ENCODE measurements at places on chromosomes 11 and 22. TPM values are rescaled to one million over a fixed set of nuclear protein-coding genes. Genes with fewer than 3 reads are reported as not detected.
A peak's percentile ranks its signal among the peaks of the same experiment; 100 is the strongest.

MYOD1 gene
- polyA plus RNA-seq: not detected

COA4 gene
- polyA plus RNA-seq: 114 TPM

ZC3H12C gene
- polyA plus RNA-seq: 3.9 TPM

BCO2 gene
- not detected for polyA plus RNA-seq

C22orf31 gene
- polyA plus RNA-seq: 0.60 TPM

MMP1 gene
- polyA plus RNA-seq: 0.60 TPM

CCDC87 gene
- polyA plus RNA-seq: not detected

SCGB1A1 gene
- polyA plus RNA-seq: not detected

NCR3LG1 gene
- polyA plus RNA-seq: not detected

ZNF408 gene
- 10.7 TPM for polyA plus RNA-seq

ADAMTS15 gene
- polyA plus RNA-seq: 0.46 TPM

OR56A1 gene
- not detected for polyA plus RNA-seq

DNA sequence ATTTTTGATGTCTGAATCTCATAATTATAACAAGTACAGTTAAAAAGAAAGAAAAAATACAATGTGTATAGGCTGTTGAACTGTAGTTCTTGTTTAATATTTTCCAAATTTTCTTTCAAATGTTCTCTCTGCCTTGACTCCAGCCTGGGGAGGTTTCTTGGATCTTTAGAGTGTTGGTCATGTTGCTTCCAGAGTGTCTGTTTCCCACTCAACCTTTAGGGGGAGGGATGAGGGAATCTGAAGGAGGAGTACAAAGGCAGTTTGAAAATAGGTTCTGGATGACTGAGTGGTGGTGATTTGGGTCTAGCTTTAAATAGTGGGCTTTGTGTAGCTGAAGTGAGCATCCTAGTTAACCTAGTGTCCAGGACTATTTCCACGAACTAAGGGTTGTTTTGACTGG is 2.0 kb downstream of the CTNND1 start:
- DNase-seq: no peak

DNA sequence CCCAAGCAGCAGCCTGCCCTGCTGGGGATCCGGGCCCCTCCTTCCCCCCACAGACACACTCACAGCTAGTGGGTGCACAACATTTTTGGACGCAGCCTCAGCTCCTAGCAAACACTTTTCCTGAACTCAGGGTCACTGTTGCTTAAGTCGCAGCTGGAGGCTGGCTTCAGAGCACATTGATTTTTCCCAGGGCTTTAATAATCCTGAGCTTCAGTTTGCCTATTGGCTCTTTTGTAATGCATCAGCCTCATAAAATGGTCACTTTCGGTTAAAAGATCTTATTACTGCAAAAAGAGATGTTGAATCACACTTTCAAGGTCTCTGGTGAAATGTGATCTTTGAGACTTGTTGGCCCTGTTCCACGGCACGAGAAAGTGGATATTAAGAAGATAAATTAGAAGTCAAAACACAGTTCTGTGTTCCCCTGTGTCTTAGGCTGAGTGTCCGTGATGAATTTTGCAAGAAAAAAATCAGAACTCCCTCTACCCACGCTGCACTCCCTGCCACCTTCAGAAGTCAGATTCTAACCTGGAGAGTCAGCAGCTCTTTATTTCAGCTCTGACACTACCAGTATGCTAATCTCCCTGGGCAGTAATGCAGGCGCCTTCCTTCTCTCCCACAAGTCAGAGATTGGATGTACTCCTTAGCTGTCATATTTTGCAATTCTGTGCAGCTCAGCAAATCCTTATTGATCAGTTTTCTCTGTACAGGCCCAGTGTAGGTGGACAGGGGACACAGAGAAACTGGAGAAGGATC is 158.2 kb upstream of the E2F8 start:
- DNase-seq: peak; percentile 79

- no peak for DNase-seq
Measured at GRCh38 chr11:45896422-45896984, 10.6 kb downstream of the FREY1 start.

GRCh38 chr22:28123989-28124766 is 205.1 kb upstream of the PITPNB start:
- DNase-seq: no peak

- DNase-seq: no peak
Measured at GRCh38 chr11:107819361-107820014, 39.1 kb downstream of the SLC35F2 start.

- DNase-seq: no peak
Measured at GRCh38 chr22:30204015-30204741, 42.4 kb downstream of the LIF start.

DNA sequence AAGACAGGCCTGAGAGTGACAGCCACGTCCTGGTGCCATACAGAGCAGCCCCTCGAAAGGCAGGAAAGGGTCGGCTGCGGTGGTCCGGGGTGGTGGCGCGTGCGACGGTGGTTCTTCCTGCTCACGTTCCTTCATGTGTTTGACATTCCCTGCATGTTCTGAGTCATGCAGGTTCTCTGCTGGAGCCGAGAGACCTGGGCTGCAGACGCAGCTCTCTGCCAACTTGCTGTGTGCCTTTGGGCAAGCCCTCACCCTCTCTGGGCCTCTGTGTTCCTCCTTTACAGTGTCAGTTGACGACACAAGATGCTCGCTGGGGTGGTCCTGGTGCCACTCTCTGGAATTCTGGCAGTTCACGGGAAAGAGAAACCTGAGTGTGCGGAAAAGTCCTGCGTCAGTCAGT is 12.0 kb downstream of the ARHGAP8 start:
- no peak for DNase-seq

DNA sequence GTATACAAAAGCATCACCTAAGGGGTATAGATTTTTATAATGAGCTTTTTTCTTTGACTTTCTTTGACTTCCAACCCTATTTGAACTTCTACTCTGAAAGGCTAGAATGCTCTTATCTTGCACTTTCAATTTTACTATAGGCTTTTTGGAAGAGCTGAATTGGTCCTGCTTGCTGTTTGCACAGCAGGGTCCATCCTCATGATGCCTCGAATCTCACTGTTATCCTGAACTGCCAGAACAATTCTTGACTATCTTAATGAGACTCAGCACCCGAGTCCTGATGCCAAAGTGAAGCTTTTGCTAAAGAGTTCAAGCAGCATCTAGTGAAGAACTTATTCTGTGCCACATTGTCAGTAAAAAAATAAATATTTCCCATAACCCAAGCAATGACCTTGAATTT is 488.3 kb upstream of the ANO5 start:
- DNase-seq: no peak

DNA sequence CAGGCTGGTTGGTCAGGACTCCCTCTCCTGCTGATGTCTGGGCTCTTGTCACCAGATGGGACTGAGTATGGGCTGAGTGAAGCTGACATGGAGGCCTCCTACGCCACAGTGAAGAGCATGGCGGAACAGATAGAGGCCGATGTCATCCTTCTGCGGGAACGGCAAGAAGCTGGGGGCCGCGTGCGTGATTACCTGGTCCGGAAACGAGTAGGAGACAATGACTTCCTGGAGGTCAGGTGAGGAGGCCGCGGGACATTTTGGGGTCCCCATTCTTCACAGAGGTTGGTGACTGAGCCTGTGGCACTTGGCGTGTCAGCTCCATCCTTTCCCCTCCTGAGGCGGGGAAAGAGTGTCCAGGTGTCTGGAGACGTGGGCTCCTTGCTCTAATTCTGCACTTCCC is 10.1 kb downstream of the GTPBP1 start:
- DNase-seq: no peak

GRCh38 chr22:22184277-22184807 is 60.2 kb upstream of the VPREB1 start:
- DNase-seq: no peak

GRCh38 chr11:7657306-7658025 is 15.8 kb downstream of the CYB5R2 start:
- DNase-seq: peak; percentile 78

- DNase-seq: no peak
Measured at GRCh38 chr11:132158091-132158490, 787.7 kb downstream of the NTM start.

DNA sequence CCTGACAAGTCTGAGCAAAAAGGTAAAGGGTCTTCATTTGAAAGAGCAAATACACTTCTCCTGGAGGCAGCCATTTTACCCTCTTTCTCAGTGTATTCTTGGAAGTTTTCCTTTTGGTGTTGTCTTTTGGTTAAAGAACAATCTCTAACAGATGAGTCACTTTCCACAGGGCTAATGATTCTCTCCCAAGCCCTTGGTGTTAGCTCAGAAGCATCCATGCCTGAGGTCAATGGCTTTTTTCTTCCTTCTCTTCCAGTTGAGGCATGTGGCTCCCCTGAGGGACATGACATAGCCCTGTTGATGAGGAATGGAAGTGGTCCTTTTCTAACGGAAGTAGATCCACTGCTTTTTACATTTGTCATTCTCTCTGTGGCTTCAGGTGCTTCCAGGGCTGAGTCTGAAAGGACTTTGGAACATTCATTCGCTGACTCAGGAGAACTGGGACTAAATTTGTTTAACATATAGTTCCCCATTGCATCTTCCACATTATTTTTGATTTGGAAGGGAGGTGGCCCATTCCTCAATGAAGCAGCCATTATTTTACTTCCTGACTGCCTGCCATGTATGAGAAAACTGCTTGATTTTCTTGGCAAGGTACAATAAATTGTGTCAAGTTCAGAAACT is 13.8 kb upstream of the POGLUT3 start:
- no peak for DNase-seq

GRCh38 chr11:2911088-2911784 is 18.0 kb downstream of the PHLDA2 start:
- DNase-seq: no peak

DNA sequence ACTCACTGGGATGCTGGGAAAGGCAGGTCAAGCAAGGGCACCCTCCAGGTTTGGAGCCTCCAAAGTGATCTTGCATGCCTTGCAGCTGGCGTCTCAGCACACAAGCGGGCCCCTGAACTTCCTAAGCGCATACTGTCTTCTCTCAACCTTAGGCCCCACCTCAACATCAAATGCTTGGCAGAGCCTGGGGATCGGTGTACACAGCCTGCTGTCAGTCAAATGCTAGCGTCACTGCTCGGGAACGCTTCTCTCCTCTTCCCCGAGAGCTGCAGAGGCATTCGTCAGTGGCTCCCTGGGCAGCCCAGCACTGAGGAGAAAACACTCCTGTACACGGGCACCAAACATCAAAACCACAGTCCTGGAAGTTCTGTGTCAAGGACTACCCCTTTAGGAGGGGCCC is 124.9 kb downstream of the C11orf58 start:
- no peak for DNase-seq

DNA sequence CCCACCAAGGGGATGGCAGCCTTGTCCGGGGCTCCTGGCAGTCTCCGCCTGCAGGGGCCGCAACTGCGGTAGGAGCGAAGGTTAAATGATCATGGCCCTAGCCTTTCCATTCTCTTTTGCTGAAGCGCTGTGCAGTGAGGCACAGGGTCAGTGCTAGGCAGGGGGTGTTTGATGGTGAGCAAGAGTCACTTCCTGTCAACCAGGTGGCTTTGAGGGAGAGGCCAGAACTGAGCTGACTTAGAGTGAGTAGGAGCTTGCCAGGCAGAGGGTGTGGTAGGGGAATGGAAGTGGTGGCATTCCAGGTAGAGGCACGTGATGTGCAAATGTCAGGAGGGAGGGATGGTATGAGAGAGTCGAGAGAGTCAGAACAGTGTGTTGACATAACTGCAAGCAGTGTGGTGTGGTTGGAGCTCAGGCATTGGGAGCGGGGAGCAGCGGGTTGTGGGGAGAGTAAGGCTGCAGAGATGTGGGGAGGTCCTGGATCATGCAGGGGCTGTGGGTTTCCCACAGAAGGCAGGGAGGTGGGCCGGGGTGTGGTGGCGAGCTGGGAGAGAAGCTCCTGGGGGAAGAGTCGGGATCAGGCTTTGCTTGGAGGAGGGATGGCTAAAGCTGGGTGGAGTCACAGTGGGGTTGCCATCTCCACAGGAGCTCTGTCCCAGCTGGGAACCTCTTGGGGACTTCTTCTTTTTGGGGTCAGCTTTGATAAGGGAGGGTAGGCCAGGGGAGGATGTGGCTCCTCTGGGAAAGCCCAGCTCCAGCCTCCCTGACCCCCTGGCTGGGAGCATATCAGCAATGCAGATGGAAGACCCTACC is 33.3 kb downstream of the AMPD3 start:
- no peak for DNase-seq

DNA sequence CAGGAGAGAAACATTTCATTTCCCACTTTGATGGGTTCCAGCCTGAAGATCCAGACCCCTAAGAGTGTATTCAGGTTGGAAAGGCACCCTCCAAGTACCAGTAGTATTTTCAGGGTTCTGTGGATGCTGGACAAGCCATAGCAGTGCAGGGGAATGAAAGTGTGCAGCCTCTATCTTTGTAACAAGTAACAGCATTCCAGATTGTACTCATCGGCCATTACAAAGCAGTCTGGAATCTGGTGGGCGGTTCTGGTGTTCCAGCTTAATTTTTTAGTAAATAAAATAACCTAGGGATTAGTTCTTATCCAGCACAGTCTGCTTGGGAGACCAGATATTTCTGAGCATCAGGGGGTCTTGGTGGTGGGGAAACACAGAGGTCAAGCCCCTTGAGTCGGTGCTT is 22.6 kb downstream of the APLNR start:
- DNase-seq: no peak

GRCh38 chr11:1832211-1832919 is 2.4 kb upstream of the SYT8 start:
- no peak for DNase-seq

DNA sequence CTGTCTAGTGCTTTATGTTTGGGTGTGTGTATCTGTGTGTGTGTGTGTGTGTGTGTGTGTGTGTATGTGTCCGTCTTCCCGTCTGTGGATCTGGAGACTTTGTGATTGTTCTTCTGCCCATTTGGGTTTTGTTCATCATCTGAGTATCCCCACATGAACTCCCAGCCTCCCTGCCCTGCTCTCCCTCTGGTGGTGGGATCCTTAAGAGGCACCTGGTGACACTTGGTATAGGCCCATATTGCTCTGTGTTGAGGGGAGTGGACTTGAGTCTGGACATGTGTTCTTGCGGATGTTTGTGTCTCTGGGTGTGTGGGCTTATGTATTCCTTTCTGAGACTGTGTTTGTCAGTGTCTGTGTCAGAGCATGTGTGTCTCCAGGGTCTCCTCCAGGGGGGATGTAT is 15.3 kb downstream of the RCOR2 start:
- DNase-seq: no peak

- no peak for DNase-seq
Measured at GRCh38 chr11:44223238-44223637, 86.7 kb downstream of the ALX4 start.

- no peak for DNase-seq
Measured at GRCh38 chr11:21949763-21950413, 243.0 kb upstream of the ANO5 start.

DNA sequence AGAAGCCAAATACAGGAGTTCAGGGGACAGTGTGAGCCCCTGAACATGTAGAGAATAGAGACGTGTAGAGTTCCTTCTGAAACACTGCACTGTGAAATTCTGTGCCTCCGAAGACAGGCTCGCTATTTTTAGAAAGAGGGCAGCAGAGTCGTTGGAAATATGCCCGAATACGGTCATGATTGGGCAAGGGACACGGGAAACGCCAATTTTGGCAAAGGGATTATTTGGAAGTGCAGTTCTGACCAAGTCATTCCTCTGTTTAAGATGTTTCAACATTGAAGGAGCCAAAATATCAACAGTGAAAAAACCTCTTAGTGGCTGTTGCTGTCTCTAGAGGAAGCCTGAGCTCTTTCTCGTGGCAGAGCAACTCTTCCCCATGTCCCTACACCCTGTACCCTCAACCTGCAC is 9.5 kb upstream of the CBX6 start:
- DNase-seq: peak; percentile 90
